ENCODE measurements at places on chromosomes 3 and 15.

DNA sequence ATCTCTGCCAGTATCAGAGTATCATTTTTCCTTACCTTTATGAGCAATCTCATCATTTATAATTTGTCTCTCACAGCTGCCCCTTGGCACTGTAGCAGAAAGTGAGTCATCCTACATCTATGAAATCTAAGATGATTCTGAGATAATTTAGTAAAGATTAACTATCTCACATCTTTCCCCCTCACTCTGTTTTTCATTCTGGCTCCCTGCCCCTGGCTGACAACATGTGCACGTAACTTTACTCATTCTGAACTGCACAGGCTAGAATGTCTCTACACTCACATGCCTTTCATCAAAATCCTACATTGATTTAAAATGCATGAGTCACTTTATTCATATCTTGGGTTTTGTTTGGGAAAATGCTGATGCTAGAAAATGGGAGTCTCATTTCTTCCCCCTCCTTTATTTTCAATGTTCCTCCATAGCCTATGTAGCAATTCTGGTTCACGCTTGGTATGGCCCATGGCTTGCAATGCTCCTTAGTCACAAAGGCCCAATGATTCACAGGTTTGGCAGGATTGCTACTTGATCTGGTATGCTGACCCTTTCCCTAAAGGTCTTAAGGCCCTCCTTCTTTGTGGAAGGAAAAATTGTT, 838.5 kb downstream of the TUSC7 start:
- DNase-seq, result no peak

GRCh38 chr15:67097930-67098740, 32.7 kb downstream of the SMAD3 start:
- no peak for DNase-seq

DNA sequence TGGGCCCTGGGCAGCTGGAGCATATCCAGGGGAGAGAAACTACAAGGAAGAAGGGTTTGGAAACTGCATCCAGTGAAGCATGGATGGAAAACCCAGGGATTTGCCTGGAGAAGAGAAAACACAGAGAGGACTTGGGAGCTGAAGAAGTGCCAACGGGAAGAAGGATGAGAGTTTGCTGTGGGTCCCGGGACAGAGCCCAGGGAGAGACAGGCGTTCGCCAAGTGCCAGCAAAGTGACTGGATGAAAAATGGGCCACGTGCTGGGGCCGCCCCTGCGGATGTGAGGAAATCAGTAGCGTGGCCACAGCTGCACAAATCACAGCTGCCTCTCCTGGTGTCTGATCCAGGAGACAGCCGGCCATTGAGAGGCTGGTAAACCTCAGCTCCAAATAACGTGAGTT, 70.4 kb downstream of the HES1 start:
- no peak for DNase-seq

DNA sequence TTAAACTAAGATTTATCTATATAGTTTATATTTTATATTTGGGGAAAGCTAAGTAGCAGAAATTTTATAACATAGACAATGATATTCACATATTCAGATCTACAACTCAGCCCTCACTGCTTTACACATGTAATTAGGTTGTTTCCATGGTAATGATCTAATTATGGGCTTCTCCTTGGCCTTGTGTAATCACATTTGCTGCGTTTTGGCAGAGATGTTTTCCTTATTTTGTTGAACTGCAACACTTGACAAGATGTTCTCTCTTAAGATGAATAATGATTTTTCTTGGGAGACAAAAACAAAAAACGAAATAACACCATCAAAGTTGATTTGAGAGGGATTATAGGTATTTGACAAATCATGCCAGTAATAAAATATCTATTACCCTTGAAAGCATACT, 635.6 kb upstream of the TBL1XR1 start:
- DNase-seq, result no peak

- DNase-seq, result no peak
Observed at GRCh38 chr3:54237109-54237508, 114.8 kb downstream of the CACNA2D3 start.

DNA sequence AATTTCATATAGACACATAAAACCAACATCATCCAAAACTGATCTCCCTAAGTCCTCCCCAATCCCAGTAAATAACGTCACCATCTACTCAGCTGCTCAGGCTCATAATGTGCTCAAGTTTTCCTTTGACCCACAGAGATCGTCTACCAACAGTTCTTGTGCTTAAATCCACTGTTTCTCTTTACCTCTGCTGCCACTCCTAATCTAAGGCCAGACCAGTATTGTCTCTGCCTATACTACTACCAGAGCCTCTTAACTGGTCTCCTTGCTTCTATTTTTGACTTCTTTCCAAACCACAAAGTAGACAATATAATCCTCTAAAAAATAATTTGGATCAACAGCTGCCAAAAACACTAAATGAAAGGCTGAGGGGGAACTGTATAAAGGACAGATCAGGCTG, 65.3 kb downstream of the CLASP2 start:
- DNase-seq, result no peak

GRCh38 chr3:99969136-99969535, 145.2 kb downstream of the FILIP1L start:
- no peak for DNase-seq
